Suppressor macrophage treated with lipopolysaccharide for 1 hour (primary cell): ENCODE measurements at places on chromosomes 7 and 10.
A peak's percentile ranks its signal among the peaks of the same experiment; 100 is the strongest.

DNA sequence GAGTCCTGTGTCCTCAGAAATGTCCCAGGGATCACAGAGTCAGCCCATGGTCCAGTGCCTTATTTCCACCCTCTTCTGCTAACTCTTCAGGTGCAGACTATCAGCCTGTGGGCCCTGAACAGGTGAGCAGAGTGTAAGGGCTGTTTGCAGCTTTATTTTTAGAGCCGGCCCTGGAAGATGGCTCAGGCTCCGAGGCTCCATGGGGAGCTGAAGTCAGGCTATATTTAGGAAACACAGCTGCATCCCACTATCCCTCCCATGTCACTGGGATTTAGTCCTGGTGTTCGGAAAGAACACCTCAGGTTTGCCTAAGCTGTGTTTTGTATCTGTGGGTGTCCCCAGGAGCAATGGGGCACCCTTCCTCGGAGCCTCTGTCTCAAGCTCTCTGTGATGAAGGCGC is 126.9 kb downstream of the RPS24 start:
- no peak for DNase-seq

DNA sequence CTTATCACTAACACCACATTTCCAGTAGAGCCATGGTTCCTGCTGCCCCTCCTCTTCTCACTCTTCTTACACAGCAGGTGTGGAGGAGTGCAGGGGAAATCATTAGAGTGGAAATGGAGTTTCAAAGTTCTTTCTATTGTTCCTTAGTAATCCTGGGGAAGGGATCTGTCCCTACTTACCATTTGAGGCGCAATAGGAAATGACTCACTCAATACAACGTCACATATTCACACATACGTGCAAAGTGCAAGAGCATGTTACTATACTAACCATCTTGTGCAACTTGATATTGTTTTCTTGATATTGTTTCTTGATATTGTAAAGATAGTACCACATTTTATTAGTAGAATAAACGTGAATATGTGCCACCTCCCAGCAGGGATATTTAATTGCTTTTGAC is 1010.2 kb downstream of the DNAJB9 start:
- DNase-seq = no peak

- no peak for DNase-seq
These were observed 384.9 kb downstream of the THSD7A start for GRCh38 chr7:11447106-11447505.

- peak; percentile 75 for DNase-seq
These were observed 6.2 kb upstream of the MBL2 start for GRCh38 chr10:52778511-52779392.

DNA sequence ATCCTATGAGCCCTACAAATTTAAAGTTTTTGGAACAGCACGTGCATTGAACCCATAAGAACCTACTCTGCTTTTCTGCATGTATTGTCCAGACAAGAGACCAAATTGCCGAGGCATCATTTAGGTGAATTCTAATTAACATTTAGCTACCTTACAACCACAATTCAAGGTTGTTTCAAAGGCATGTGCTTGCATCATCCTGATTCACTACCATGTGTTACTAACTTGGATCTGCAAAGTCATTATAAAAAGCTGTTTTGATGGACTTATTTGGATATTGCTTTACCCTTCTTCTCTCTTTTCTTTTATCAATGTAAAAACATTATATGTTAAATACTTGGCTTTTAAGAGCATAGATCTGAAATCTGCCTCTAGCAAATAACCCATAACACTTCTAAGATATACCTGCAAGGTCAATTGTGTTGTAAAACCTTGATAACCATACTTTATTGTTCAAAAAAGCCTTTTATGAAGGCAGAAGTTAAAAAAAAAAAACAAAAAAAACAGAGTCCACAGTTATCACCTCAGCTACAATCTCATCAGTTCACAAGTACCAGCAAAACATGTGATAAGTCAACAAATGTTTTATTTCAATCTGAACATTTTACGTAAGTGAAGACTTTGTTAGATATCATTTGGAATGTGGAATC is 51.9 kb downstream of the CFTR start:
- DNase-seq = no peak

DNA sequence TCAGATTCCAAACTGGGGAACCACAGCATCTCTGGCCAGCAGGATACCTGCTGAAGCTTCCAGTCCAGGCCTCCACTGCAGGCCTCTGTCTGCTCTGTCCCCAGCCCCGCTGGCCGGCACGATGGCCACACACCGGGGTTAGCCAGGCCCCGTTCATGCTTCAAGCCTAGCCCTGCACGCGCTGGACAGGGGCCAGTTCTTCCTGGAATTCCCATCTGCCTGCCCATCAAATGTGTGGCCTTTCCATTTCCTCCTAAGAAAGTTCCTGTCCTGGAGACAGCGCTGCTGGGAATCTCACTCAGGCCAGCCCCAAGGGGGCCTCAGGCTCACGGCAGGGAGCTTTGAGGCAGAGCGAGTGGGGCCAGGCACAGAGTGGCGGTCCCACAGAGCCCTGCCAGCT is 18.0 kb downstream of the SH2B2 start:
- no peak for DNase-seq

DNA sequence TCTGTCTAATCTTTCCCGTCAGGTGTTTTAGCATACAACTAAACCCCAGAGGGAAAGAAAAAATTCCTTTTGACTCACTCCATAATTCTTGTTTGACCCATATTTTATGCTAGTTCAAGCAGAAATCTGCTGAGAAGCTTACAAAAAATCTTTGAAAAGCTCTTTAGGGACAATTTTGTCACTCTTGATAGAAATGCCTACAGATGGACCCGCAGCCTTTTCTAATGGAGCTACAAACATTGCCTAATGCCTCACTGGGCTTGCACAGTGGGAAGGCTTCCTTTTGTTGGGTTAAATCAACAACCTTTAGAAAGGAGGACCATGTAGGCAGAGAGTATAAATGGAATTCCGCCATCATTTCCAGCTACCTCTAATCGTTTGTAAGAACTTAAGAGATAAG is 344.5 kb downstream of the PCLO start:
- DNase-seq = no peak

DNA sequence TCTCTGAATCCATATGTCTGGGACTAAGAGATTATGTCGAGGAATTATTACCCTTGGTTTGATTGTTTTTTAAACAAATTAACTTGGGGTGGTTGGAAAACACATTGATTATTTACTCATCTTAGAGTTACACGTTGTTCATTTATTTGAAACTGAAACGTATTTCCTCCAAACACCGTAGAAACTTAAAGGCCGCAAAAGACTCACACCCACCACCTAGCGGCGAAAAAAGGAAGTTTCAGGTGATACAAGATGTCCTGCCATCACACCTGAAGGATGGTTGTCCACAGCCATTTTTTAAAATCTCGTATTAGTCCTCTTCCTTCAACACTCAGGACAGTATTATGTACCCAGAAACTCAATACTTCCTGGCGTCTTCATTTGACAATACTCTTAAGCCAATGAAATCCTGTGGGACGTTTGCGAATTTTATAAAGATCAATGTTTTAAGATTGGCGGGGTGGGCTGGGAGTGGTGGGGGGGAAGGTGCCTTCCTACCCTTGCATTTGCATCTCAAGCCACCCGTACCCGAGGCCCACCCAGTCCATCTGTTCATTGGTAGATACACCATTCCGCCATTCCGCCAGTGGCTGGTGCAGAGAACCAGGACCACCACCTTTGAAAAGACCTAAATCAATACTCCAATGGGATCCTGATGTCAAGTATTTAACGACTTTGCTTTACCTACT is 1.4 kb upstream of the LCOR start:
- DNase-seq = peak; percentile 74

DNA sequence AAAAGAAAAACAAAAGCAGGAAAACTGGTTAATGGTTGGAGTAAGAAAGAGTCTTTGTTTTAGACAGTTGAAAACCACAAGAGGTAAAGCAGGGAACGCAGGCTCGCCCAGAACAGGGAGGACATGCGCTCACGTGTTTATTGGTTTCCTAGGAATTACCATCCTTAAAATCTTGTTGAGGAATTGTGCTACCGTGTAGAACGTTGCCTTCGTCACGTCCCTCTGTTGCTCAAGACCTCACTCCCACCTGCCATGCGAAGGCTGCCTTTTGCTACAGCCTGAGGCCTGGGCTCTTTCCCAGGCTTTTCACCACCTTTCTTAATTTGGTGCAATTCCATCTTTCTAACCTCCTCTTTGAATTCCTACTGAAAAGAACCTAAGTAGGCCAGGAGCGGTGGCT is 61.6 kb upstream of the CAMK1D start:
- DNase-seq = no peak

DNA sequence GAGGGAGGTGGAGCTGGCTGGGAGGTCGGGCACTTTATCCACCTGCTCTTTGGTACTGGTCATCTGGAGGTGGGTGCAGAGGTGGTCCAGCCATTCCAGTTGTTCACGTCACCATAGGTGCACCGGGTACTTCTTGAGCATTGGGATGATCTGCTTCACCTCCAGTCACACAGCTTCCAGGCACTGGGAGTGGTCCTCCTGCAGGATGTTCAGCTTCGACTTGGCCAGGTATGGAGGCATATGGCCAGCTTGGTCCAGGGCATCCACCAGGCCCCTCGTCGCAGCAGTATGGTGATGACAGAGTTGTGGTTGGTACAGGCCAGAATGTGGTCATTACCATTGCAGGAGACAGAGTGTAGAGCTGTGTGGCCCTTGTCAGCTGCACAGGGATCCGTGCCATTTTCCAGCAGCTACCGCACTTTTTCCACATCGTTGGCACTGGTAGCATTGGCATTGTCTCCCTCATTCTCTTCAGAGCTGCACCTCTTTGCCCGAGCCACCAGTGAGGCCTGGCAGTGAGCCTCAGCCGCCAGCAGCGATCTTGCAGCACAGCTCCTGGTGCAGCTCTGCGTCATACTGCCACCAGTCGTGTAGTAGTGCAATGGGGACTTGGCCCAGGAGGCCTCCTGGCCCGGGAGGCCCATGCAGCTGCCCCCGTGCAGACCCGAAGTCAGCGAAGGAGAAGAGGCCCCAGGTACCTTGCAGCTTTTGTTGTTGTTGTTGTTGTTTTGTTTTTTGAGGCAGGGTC is 150.9 kb downstream of the ZNF22 start:
- DNase-seq = no peak

- DNase-seq = peak; percentile 26
These were observed 62.7 kb downstream of the ADCYAP1R1 start for GRCh38 chr7:31114593-31115343.

DNA sequence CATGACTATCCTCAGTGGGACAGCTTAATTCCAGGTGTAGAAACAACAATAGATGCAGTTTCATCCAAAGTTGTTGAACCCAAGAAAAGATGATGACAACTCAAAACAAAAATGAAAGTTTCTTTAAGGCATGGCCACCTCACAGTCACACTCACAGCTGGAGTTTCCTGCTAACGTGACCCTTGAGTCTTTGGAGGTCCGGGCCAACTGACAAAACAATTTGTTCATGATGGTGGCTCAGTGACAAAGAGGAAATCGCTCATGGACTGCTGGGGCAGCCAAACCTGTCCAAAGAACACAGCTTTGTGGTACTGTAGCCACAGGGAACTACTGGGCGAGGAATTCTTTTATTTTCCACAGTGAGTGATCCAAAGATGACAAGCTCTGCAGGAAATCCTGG is 96.0 kb upstream of the JCAD start:
- DNase-seq = peak; percentile 48

GRCh38 chr7:2723138-2723850 is 35.3 kb downstream of the AMZ1 start:
- no peak for DNase-seq

DNA sequence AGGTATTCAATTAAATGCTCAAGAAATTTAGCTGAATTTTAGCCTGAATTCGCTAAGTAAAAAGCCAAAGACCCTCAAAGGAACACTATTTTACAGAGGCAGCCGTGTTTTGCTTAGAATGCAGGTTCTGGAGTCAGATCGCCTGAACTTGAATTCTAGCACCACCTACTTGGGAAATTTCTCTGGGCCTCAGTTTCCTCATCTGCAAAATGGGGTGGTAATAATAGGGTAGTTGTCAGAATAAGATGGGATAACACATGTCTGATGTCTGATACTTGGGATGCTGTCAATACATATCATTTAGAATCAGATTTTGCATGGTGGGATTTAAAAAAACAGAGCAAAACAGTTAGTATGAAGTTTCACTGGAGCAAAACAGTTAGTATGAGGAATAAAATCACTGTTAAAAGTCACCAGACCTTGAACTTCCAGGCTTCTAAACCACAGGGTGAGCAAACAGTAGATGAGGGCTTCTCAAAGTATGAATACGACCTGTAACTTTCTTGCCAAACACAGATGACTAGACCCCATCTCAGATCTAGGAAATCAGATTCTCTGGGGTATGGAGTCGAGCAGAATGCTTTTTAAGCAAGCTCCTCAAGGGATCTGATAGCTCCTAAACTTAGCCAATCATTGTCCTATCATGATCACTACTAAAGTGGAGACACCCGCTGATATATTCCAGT is 75.4 kb downstream of the ATXN7L1 start:
- DNase-seq = no peak

GRCh38 chr7:41796331-41796730 is 93.4 kb upstream of the INHBA start:
- DNase-seq = no peak

- no peak for DNase-seq
These were observed 35.3 kb upstream of the DUSP5 start for GRCh38 chr10:110462166-110463095.

GRCh38 chr7:134613623-134614347 is 32.9 kb upstream of the BPGM start:
- peak; percentile 83 for DNase-seq
